ENCODE measurements at places on chromosomes 12 and 14.

- H3K27me3 ChIP-seq: no peaks in the 10 kb centered on the region
- H3K36me3 ChIP-seq: no peaks in the 10 kb centered on the region
- no peak overlapping the region for H3K27ac ChIP-seq
- H3K4me3 ChIP-seq: no peak overlapping the region
- DNase-seq: no peak
These were observed 25.6 kb upstream of the PCNX1 start for GRCh38 chr14:70881549-70882177.

GRCh38 chr12:98645572-98646067 lies 530 bp downstream of the APAF1 start:
- peak; percentile 53 for DNase-seq
- H3K27me3 ChIP-seq: no peaks in the 10 kb centered on the region
- peak overlapping the region; percentile 74 for H3K4me3 ChIP-seq
- H3K27ac ChIP-seq: peak overlapping the region; percentile 65
- H3K36me3 ChIP-seq: no peaks in the 10 kb centered on the region

DNA sequence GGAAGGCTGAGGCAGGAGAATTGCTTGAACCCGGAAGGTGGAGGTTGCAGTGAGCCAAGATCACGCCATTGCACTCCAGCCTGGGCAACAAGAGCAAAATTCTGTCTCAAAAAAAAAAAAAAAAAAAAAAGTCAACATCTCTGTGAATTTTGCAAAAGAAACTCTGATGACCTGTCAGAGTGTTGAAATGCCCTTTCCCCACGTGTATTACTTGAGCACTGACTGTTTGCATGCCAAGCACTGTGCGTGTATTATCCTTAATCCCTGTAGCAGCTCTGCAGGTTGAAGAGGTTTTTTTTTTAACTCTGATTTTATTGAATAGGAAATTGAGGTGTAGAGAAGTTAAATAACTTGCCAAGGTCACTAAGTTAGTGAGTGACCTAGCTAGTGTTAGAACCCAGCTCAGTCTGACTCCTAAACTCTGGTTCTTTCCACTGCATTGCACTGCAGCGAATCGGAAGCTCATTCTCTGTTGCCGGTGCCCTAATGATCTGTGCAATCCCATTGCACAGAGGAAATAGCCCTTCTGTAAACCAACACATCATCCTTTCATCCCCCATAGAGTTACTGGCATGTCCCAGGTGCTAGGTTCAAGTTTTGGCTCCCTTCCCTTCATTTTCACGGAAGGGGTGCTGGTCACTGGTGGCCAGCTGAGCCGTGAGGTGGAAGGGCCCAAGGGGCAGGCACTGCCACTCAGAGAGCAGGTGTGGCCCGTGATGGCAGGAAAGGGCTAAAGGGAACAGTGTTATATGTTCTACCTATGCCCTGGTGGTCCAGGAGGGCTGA lies 122.3 kb downstream of the EML1 start:
- no peak for DNase-seq
- peaks cover 3% of the 10 kb centered on the region for H3K4me1 ChIP-seq
- H3K4me3 ChIP-seq: no peak overlapping the region
- no peaks in the 10 kb centered on the region for H3K27me3 ChIP-seq
- H3K27ac ChIP-seq: no peak overlapping the region
- no peaks in the 10 kb centered on the region for H3K36me3 ChIP-seq

DNA sequence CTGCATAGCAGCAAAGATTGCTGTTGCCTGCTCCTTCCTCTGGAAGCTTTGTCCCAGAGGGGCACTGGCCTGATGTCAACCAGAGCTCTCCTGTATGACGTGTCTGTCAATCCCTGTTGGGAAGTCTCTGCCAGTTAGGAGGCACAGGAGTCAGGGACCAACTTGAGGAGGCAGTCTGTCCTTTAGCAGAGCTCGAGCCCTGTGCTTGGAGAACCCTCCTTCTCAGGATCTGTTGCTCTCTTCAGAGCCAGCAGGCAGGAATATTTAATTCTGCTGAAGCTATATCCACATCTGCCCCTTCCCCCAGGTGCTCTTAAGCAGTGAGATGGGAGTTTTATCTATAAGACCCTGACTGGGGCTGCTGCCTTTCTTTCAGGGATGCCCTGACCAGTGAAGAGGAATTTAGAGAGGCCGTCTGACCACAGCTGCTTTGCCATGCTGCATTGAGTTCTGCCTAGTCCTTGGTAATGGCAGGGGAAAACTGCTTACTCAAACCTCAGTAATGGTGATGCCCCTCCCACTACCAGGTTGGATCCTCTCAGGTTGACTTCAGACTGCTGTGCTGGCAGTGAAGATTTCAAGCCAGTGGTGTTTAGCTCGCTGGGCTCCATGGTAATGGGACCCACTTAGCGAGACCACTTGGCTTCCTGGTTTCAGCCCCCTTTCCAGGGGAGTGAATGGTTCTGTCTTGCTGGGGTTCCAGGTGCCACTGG lies 218.6 kb upstream of the SLC38A2 start:
- H3K4me1 ChIP-seq: peaks cover 5% of the 10 kb centered on the region
- H3K4me3 ChIP-seq: no peak overlapping the region
- no peak for DNase-seq
- no peak overlapping the region for H3K27ac ChIP-seq
- no peaks in the 10 kb centered on the region for H3K27me3 ChIP-seq
- no peaks in the 10 kb centered on the region for H3K36me3 ChIP-seq

DNA sequence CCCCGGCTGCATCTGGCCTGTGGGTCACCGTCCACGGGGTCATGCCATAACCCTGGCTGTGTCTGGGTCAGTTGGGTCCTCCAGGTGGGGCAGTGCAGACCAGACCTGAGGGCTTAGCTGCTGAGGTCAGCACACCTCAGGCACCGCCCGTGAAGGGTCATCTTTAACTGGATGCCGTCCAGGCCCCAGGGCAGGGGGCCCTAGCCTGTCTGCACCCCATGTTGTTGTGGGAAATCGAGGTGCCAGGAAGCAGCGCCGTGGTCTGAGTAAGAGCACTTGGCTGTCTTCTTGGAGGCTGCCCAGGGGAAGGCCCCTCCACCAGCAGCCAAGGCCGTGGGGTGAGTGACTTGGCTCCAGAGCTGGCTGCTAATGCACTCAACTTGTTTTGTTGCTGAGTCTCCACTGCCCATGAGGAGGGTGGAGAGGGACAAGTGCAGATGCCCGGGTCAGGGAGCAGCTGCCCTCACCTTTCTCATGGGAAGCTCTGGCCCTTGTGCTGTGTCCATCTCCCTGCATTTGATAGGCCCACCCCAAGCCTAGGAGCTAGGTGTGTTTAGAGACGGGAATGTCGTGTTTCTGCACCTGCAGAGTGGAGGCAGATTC lies 317.2 kb downstream of the TMEM121 start:
- DNase-seq: no peak
- no peak overlapping the region for H3K27ac ChIP-seq
- no peaks in the 10 kb centered on the region for H3K36me3 ChIP-seq
- H3K4me3 ChIP-seq: no peak overlapping the region

DNA sequence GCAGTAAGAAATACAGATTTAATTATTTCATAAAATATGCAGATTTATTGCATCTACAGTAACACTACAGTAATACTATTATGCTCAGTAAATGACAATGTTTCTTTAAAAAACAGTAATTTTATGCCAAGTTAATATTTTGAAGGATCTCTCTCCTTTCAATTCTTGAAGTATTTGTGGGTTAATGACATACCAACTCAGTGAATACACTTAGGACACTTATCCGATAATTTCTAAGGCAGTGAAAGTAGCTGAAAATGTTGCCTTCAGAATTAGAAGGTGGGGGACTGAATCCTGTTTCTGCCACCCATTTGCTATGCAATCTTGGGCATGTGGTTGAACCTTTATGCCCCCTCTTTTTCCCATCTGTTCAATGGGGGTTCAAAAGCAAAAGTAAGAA lies 24.8 kb upstream of the IFNG-AS1 start:
- no peak overlapping the region for H3K27ac ChIP-seq
- peaks cover 11% of the 10 kb centered on the region for H3K4me1 ChIP-seq
- no peaks in the 10 kb centered on the region for H3K36me3 ChIP-seq
- no peak overlapping the region for H3K4me3 ChIP-seq

- peak overlapping the region; percentile 85 for H3K27ac ChIP-seq
- peak overlapping the region; percentile 77 for H3K4me3 ChIP-seq
- H3K36me3 ChIP-seq: peaks cover 12% of the 10 kb centered on the region
- DNase-seq: no peak
- peaks cover 4% of the 10 kb centered on the region for H3K4me1 ChIP-seq
These were observed 450 bp downstream of the PRKAB1 start for GRCh38 chr12:119668324-119668841.

- H3K4me1 ChIP-seq: peaks cover 12% of the 10 kb centered on the region
- H3K27ac ChIP-seq: no peak overlapping the region
- peaks cover 16% of the 10 kb centered on the region for H3K36me3 ChIP-seq
- no peak for DNase-seq
These were observed 388.9 kb downstream of the SOX5 start for GRCh38 chr12:23560611-23561010.

GRCh38 chr12:48374164-48374563 lies 23.4 kb upstream of the ZNF641 start:
- no peak overlapping the region for H3K4me3 ChIP-seq
- H3K27ac ChIP-seq: no peak overlapping the region
- peaks cover 36% of the 10 kb centered on the region for H3K27me3 ChIP-seq
- no peaks in the 10 kb centered on the region for H3K4me1 ChIP-seq
- no peak for DNase-seq

DNA sequence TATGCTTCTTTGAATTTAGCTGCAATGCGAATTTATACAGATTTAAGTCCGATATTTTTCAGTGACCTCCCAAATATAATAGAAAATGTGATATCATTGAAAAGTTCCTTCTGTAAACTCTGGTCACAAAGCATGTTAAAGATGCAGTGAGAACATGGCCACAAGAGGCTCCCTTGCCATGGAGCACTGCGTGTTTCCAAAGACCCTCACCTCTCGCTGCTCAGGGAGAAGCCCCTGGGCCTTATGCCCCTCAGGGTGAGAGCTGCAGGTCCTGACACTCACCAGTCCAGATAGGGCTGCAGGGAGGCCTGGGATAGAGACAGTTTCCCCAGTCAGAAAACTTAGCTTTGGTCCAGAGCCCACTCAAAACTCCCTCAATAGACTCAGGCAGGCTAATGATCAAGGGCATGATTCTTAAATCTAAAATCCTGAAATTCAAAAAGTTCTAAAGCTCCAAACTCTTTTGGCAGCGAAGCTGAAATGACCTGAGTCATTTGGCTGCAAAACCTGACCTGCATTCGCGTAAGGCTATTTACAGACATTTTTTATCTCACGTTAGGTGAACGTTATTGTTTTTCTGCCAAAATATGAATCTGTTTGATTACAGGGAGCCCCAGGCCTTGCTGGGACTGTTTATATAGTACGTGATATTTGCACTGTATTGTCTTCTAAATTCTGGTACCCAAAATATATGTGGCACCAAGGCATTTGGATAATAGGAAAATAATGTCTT lies 67.8 kb downstream of the CAPZA3 start:
- H3K36me3 ChIP-seq: no peaks in the 10 kb centered on the region
- peak; percentile 51 for DNase-seq
- H3K4me3 ChIP-seq: no peak overlapping the region
- H3K27me3 ChIP-seq: no peaks in the 10 kb centered on the region

DNA sequence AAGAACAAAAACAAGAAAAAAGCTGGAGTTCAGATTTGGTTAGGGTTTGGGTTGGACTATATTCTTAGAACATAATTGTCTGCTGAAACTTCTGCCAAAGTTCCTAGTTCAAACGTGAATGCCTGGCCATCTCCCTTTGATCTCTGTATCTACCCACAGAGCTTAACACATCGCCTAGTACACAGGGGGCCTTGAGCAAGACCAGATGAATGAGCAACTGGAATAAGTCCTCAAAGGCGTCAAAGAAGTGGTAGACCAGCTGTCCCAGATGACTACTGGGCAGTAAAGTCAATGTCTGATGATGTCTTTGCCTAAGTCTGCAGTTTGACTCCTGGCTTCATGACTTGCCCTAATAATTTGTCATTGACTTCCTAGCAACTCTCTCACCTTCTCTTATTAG lies 13.9 kb upstream of the STAB2 start:
- no peak overlapping the region for H3K4me3 ChIP-seq
- no peak for DNase-seq
- H3K27me3 ChIP-seq: peaks cover 7% of the 10 kb centered on the region
- peaks cover 22% of the 10 kb centered on the region for H3K4me1 ChIP-seq

Measured in neural progenitor cell (in vitro differentiated cells).